ENCODE measurements at places on chromosomes 4 and X.

DNA sequence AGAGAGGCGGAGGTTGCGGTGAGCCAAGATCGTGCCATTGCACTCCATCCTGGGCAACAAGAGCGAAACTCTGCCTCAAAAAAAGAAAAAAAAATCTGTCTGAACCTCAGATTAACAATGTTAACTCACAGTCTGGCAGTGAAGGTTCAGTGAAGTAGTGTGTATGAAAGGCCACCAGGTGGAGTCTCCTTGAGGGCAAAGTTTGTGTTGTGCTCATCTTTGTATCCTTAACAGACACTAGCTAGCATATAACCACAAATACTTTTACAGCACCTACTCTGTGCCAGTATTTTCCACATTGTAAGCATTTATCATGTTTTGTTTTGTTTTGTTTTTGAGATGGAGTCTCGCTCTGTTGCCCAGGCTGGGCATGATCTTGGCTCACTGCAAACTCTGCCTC lies 46.0 kb upstream of the MGST2 start:
- no peak for DNase-seq

- no peak for DNase-seq
Observed at GRCh38 chr4:971666-972500, 1.5 kb downstream of the DGKQ start.

GRCh38 chrX:105754286-105754964 lies 67.9 kb upstream of the NRK start:
- no peak for DNase-seq

DNA sequence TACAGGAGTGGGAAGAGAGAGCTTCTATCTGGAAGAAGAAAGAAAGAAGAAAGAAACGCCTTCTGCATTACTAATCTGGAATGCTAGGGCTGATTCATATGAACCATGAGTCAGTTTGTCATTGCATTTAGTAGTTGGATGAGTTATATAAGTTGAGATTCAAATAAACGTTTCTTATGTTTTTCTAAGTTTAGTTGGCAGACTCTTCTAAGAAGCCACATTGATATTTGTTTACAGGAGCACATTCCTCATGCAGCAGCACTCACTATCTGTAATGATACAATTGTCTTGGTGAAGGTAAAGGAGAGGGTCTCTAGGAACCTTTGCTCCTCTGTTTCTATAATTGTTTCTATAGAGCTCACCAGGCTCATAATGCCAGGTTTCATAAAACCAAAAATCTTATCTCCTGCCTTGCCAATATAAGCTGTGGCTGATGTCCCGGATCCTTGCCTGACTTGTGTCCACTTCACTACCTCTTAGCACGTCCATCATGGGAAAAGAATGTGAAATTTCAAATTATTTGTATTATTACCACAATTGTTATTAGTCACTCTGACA lies 39.5 kb downstream of the HOPX start:
- DNase-seq = no peak

DNA sequence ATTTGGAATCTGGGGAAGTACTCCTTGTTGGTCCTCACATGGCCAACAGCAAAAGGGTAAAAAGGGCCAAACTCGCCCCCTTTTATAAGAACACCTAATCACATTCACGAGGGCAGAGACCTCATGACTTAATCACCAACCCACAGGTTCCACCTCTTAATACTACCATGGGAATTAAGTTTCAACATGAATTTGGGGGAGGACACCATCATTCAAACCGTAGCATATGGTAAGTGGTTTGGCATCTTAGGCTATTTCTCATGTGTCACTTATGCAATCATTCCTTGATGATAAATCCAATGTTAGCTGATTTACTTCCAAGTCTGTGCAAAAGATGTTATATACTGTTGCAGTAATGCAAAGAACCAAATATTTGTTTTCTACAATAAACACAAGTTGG lies 302.9 kb upstream of the FAM241A start:
- DNase-seq = no peak

- no peak for DNase-seq
Observed at GRCh38 chr4:30538794-30539193, 181.4 kb upstream of the PCDH7 start.

GRCh38 chr4:178205826-178206225 lies 763.6 kb upstream of the AGA start:
- DNase-seq = no peak

DNA sequence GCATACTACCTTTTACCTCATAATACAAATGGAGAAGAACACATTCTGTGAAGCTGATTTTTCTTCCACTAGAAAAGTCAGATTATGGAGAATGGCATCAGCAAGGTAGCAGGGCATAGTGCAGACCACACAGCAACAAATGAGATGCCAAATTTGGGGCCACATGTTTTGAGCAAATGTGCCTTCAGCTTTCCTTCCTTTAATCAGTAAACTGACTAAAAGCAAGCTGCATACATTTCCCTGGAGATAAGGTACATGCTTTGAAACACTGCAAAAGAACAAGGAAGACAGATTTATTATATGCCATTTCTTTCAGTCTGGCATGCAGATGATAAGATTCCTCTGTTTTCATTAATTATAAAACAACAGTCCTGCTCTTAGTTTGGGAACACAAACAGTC lies 67.1 kb upstream of the GUCY1A1 start:
- DNase-seq = no peak

- DNase-seq = no peak
Observed at GRCh38 chr4:77178560-77178959, 21.6 kb downstream of the CCNG2 start.

- DNase-seq = no peak
Observed at GRCh38 chrX:76127341-76127740, 45.5 kb upstream of the PBDC1 start.

DNA sequence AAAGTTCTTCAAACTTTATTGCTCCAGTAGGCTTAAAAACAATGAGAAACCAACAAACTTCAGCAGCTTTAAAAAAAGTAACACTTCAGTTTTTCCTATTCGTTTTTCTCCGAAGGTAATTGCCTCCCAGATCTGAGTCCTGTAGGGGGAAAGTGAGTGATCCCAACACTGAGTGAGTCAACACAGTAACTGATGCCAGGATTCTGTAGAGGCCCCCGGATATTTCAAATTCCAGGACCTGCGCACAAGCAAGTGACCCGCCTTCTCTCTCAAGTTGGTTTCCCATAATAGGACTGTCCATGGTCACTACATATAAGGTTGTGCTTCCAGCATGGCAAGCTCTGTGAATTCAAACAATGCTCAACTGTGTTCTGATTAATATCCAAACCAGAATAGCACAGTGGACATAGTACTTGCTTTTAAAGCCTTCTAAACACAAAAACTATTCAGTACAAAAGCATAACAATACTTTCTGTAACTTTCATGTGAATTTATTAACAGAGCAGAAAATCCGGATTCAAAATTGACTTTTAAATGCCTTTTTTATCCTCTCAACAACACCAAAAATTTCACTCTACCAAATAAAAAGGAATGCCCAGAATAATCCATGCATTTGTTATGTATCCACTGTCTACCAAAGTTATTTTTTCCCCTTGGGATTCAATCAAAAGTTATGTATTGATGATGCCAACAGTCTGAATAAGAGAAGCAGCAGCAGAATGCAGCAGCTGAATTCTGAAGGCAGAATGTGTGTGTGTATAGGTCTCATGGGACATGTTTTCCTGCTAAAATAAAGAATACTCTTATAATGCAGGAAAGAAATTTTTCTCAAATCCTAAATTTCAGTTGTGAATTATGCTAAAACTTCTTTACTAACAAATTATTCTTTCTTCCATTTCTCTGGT lies at the start of gene DMD:
Gene DMD (minus strand): TSS at position 194 of the 905 bp plus-strand sequence. CDS start 237 bp downstream, outside the sequence.
- no peak for DNase-seq

GRCh38 chr4:40953283-40954087 lies 203.7 kb downstream of the NSUN7 start:
- DNase-seq = no peak

GRCh38 chrX:49070988-49071387 lies 2.8 kb downstream of the PRAF2 start:
- no peak for DNase-seq

DNA sequence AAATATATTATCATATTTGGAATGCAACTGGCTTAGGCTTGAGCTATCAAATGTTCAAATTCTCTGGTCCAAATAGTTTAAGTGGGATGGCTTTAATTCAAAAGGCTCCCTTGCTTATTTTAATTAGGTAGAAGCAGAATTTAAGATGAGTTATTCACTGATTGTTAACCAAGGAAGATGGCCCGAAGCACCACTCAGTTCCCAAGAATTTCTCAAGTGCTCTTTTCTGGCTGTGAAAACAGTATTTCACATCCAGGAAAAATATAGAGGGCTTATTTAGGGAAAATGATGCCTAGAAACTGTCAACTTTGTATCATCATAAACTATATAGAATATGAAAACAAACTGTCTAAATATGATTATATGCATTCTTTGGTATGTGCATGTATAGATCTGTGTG lies 246.5 kb upstream of the SFRP2 start:
- DNase-seq = no peak

GRCh38 chr4:37685161-37685822 lies 884 bp downstream of the RELL1 start:
- DNase-seq = peak; percentile 13

DNA sequence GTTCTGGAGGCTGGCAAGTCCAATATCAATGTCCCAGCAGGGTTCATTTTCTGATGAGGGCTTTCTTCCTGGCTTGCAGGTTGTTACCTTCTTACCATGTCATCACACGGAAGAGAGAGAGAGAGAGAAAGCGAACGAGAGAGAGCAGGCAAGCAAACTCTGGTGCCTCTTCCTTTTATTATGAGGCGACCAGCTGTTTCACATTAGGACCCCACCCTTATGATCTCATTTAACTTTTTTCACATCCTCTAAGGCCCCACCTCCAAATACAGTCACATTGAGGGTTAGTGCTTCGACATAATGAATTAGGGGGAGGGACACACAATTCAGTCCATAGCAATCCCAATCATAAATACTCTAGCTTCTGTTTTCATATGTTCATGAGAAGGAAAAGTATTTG lies 10.6 kb upstream of the GPR174 start:
- DNase-seq = no peak

DNA sequence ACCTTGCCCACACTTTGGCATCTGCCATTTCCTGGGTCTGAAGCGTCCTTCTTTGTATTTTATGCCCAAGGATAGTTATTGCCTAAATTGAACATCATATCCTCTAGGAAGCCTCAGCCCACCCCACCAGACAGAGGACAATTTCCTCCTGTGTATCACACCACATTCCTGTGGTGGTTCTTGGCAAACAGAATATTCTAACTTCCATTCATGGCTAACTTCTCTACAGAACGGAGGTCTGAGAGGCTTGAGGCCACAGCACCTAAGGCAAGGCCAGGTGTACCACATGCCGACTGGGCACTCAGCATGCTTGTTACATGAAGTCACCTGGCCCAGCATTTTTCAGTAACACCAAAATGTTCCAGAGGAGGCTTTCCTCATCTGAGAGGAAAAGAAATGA lies 42.4 kb downstream of the CD99L2 start:
- no peak for DNase-seq

DNA sequence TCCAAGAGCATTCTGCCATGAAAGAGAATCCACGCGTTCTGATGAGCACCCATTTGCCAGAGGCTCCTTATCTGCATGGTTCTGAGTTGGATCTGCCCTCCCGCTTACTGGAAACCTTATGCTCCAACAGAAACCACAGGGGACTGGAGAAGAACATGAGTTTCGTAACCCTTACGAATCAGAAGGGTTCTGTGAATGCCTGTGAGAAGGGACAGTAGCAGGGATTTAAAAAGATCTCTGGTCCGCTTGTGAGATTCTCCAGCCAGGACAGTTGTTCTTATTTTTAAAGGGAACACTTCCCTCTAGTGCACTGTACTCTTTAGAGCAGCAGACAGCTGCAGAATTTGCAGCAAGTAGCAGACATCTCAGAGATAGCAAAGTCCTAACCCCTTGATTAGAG lies 22.5 kb upstream of the CENPU start:
- DNase-seq = no peak

GRCh38 chr4:151987606-151988005 lies 226.8 kb upstream of the GATB start:
- DNase-seq = no peak

- no peak for DNase-seq
Observed at GRCh38 chrX:63918611-63919010, 133.6 kb upstream of the ARHGEF9 start.

GRCh38 chrX:68822641-68823410 lies 6.0 kb upstream of the EFNB1 start:
- no peak for DNase-seq

DNA sequence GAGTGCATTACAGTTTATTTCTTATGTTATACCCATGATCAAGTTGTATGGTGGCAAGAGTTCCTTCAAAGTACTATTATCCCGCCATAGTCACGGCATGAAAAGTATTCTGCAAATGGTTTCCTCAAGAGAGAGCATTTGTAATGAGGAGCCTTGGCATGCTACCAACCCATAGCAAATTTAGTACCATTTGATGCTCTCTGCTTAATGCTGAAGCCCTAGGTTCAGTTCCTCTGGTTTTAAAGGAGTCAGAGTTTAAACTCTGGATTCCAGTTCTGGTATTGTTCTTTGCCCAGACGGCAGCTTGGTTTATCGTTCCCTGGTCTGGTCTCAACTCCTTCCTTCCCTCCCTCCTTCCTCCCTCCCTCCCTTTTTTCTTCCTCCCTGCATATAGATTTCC lies 371.3 kb downstream of the BMPR1B start:
- DNase-seq = no peak

- no peak for DNase-seq
Observed at GRCh38 chrX:138763761-138764160, 52.2 kb upstream of the FGF13 start.

GRCh38 chrX:133794126-133794525 lies 191.3 kb downstream of the GPC3 start:
- no peak for DNase-seq

GRCh38 chr4:41452484-41453225 lies 85.3 kb upstream of the LIMCH1 start:
- DNase-seq = no peak

DNA sequence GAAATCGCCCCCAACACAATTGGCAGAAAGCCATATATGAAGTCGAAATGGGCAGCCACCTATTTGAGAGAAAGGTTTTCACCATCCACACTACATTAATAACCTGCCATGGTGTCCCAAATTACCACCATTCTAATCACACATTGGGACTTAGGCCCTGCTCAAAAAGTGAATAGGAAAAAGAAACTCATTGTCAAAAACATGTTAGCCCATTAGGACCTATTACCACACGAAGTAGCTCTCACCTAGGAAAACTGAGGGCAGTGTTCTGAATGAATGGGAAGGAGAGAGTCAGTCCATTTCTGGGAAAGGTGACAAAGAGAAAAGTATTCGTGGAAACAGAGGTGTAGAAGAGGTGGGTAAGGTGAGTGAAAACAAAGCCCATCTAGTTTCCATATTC lies 60.8 kb downstream of the GPC3 start:
- no peak for DNase-seq

Data from activated T-cell treated with anti-CD3 and anti-CD28 coated beads for 1 hour (primary cell).